ENCODE measurements at places on chromosomes 6 and 20.

DNA sequence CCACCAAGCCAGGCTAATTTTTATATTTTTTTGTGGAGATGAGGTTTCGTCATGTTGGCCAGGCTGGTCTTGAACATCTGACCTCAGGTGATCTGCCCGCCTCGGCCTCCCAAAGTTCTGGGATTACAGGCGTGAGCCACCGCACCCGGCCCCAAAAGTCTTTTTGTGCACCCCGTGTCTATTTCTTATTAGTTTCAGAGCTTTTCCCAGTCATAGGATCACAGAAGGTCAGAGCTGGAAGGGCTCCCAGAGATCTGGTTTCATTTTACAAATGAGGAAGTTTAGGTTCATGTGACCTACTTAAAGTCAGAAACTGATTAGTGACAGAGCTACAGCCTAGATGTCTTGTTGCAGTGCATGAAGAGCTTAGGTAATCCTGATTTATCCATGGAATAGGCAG lies 1.6 kb upstream of the OGFRL1 start:
- DNase-seq: no peak

DNA sequence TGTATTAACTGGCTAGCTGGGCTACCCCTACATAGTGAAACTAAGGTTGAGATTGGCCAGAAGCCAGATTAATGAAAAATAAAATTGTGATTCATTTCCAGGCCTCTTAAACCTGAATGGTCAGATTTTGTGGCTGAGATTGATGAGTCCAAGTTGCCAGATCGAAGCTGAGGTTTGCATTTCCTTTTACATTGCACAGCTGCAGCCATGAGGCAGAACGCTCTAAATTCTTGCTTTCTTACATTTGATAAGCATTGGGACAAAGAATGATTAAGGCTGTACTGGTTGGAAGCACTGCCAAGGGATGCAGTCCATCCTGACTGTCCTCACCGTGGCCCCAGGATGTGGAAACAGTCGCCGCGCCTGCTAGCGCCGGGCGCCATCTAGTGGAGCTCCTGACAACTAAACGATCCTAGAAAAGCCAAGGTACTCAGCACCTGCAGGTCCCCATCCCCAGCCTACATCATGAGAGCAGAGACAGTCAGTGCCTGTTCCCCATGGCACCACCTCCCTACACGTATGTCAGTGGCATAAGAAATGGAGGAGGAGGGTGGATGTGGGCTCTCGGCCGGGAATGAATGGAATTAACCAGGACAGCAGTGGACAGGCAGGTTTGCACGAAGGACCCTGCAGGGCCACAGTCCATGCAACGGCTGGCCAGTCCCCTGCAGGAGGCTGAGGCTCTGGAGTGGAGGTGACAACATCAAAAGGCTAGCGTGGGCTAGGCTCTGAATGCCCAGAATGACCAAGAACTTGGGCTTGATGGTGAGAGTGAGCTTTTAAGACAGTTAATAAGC lies 19.0 kb downstream of the PXDC1 start:
- peak; percentile 33 for DNase-seq

GRCh38 chr6:31005249-31006020 lies 4.8 kb upstream of the MUC22 start:
- DNase-seq: no peak

DNA sequence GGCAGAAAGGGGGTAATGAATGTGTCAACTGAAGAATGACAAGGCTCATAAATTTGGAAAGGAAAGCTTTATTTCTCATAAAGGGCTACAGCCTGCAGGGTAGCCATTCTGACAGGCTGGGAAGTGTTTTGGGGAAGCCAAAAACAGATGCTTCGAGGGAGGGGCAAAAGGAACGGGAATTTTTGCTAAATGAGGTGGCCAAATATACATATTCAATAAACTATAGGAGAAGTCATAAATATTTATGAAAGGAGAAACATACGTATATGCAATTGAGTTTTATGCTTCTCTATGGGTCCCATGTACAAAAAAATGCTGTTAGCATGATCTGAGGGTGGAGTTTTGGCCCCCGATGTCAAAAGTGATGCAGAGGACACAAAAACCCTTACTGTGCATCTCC lies 180.7 kb downstream of the FNDC1 start:
- DNase-seq: no peak

DNA sequence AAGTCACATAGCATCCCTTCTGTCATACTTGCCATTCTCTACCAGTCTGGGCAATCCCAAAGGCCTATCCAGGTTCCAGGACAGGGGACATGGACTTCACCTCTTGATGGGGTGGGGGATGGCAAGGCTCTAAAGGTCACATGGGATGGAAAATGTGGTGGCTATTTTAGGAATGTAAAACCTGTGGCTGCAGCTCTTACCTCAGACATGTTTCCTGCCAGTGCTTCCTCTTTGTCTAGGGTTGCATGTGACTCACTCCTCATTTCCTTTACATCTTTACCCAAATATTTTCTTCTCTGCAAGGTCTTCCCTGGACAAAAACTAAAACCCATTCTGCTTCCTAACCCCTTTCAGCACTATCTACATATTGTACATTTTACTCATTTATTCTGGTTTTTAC lies 135.7 kb downstream of the BTBD3 start:
- no peak for DNase-seq

DNA sequence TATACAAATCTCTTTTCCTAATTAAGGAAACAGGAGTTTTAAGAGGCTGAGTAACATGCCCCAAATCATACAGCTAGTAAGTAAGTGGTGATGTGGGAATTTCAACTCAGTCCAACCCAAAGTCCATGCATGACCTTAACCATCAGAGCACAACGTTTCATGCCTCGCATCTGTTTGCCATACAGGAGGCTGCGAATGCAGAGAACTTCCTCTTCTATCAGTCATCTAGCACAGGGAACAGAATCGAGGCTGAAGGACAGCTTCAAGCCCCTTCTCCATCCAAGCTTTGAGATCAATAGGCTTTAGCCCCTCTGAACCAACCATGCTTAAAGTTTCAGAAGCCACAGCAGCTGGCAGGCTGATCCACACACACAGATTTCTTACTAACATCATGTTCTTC lies 113.2 kb downstream of the MAFB start:
- DNase-seq: no peak

- DNase-seq: no peak
These were observed 178.3 kb downstream of the TMEM242 start for GRCh38 chr6:157144859-157145568.

DNA sequence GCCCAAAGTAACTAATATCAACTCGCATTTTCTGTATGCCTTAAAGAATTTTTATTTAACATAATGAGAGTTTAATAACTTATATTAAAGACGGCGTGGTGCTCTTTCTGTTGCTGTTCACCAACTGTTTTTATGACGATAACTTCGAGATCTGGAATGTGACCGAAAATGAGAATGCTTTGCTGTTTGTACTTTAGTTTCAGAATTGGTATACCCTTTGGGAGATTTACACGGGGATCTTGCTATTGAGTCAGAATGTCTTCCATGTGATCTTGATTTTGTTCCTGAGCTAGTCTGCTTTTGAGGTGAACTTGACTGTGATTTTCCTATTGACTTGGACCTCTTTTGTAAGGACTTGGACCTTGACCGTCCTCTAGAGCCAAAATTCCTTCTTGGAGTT lies 17.9 kb downstream of the PNRC1 start:
- DNase-seq: no peak

- DNase-seq: no peak
These were observed 41.1 kb upstream of the NKX2-2 start for GRCh38 chr20:21554985-21555384.

DNA sequence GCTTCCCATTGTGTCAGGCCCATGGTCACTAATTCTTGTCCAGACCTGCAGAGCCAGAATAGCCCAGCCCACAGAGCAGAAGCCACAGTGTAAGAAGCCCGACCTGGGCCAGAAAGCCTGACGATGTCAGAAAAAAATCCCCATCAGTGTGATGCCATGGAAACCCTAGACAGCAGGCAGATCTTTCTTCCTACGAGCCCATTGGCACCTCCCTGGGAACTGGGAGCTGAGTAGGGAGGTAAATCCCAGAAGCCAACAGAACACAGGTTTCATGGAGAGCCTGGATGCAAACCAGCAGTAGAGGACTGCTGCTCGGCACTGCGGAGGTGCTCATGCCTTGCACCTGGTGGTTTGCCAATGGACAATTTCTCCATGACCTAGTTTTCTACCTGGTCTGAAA lies 82.2 kb upstream of the SLC22A16 start:
- no peak for DNase-seq

DNA sequence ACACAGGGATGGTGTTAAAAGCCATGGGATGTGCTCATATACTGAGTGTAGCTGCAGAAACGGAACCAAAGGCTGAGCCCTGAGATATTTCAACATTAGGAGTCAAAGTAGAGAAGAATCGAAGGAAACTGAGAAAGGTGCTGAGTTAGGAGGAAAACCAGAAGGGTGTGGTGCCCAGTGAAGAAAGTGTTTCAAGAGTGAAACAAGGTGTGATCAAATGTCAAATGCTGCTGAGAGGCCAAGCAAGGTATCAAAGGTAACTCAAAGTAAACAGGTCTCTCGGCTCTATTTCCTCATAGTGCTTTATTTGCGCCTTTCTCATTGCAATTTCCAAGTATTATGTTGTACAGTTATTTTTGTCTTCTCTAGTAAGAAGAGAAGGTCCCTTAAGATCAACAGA lies 94.1 kb downstream of the PRDM1 start:
- DNase-seq: no peak

DNA sequence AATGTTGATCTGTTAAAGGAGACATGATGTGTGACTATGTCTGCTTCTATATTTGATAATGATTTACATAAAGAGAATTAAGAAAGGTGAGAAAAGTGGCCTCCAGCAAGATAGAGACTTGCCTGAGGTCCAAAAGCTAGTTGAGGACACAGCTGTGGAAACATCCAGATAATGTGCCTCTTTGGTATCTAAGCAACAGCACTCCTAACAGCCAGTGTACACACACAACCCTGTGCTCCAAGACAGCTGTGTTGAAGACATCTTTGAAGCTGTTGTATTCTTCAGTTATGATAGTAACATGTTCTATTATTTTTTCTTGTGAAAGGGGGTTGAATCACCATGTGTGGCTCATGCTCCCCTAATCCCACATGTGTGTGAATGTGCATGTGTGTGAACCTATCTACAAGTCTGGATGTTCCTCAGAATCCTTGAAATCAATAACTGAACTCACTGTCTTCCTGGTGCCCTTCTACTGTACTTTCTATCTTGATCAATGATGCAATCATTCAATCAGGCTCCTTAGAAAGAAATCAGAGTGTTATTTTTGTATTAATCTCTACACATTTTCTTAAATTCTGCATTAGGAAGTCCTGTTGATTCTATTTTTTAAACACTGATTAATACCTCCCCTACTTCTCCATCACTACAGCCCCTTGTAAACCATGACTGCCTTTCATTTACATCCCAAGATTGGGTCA lies 116.7 kb upstream of the SSTR4 start:
- DNase-seq: no peak

DNA sequence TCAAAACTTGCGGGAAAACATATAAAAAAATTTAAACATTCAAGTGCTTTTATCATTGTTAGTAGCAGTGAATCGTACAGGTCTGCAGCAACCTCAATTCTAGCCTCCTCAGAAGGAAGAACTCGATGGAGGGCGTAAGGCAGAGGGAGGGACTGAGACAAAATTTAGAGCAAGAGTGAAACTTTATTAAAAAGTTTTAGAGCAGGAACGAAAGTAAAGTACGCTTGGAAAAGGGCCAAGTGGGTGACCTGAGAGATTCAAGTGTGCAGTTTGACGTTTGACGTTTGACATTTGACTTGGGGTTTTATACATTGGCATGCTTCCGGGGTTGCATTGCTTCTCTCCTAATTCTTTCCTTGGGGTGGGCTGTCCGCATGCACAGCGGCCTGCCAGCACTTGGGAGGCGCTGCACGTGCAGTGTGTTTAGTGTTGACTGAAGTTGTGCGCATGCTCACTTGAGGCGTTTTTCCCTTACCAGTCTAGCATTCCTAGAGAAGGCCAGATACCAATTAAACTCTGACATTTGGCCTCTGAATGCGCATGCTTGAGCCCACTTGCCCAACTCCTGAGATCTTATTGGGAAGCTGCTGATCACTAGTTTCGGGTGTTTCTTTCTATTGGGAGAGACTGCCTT lies 82.6 kb downstream of the TBX18 start:
- DNase-seq: no peak

- DNase-seq: no peak
These were observed 126.8 kb downstream of the SNX5 start for GRCh38 chr20:17841751-17842215.

DNA sequence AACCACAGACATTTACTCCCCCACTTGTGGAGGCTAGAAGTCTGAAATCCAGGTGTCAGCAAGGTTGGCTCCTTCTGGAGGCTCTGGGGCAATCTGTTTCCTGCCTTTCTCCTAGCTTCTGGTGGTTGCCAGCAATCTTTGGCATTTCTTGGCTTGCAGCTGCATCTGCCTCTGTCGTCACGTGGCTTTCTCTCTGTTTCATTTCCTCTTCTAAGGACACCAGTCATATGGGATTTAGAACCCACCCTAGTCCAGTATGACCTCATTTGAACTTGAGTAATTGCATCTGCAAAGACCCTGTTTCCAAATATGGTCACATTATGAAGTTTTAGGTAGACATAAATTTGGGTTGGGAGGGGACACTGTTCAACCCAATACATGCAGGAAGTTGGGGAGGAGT lies 56.2 kb upstream of the EPB41L1 start:
- no peak for DNase-seq

DNA sequence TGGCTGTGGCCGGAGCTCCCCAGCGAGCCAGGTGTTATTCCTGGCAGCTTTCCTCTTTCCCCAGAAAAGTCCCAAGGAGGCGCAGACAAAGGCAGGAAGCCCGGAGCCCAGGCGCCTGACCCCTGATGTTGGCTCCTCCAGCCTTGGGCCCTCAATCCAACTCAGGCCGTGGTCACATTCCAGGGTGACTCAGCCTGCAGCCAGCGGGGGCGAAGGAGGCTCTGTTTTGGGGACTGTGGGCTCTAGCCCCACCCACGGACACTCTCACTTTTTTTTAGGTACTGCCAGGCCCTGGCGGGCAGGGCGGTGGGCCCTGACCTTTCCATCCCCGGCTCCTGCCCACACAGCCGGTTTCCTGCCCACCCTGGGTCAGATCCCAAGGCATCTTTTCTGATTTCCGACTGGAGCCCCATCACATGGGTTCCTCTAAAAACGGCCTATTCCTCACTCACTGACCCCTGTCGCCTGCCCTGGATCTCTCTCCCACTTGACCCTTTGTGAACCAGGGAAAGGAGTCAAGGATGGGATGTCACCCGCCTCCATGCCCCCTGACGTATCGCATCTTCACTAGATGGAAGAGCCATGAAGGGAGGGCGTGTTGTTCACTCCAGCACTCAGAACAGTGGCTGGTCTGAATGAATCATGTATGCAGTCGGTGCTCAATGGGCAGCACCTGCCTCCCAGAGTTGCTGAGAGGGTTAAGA lies 5.5 kb downstream of the PTGIS start:
- no peak for DNase-seq

- no peak for DNase-seq
These were observed 17.2 kb upstream of the WFDC10A start for GRCh38 chr20:45612314-45612713.

DNA sequence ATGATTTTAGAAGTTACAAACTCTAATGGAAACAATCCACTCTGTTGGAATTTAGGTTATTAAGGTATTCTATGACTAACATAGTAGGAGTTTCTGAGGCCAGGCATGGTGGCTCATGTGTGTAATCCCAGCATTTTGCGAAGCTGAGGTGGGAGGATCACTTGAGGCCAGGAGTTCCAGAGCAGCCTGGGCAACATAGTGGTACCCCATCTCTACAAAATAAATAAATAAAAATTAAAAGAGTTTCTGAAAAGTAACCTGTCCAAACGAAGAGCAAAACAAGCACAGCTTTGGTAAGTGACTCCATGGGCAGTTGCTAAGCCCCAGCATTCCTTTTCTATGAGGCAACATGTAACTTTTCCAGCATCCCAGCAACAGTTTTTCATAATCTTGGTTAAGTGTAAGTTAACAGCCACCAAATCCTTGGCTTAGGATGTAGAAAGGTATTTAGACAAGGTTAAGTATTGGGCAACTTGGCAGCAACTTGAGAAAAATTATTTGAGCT lies 86.3 kb downstream of the SOX4 start:
- no peak for DNase-seq
